Stimulated activated CD4-positive, alpha-beta T cell treated with anti-CD3 and anti-CD28 coated beads, Interleukin-4, amount 100 ng/mL, for 4 hours (primary cell): ENCODE measurements at places on chromosomes 12 and 14.

DNA sequence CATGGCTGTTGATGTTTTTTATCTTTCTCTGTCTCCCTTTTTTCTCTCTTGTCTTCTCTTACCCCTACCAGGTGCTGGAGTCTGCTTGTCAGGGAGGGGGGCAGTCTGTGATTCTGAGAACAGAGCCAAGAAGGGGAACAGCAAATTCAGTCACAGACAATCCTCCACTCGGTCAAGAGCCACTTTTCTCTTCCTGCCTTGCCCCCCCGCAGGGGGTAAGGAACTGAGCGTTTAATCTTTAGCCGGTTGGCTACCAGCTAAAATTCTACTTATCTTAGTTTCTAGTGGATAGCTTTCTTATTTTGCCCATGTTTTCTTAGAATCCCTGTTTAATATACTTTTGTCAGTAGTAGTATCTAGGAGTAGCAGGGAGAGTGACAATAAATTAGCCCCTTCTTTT, 1.9 kb downstream of the RIMKLB start:
- DNase-seq = no peak

- DNase-seq = no peak
Measured at GRCh38 chr12:113120670-113121370, 14.7 kb downstream of the RASAL1 start.

DNA sequence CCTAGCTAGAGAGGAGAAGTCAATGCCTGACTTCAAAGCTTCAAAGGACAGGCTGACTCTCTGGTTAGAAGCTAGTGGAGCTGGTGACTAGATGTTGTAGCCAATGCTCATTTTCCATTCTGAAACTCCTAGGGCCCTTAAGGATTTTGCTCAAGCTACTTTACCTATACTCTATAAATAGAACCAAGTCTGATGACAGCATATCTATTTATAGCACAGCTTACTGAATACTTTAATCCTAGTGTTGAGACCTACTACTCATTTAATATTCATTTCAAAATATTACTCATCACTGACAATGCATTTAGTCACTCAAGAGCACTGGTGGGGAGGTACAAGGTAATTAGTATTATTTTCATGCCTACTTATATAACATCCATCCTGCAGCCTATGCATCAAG, 137.2 kb upstream of the PELI2 start:
- no peak for DNase-seq

DNA sequence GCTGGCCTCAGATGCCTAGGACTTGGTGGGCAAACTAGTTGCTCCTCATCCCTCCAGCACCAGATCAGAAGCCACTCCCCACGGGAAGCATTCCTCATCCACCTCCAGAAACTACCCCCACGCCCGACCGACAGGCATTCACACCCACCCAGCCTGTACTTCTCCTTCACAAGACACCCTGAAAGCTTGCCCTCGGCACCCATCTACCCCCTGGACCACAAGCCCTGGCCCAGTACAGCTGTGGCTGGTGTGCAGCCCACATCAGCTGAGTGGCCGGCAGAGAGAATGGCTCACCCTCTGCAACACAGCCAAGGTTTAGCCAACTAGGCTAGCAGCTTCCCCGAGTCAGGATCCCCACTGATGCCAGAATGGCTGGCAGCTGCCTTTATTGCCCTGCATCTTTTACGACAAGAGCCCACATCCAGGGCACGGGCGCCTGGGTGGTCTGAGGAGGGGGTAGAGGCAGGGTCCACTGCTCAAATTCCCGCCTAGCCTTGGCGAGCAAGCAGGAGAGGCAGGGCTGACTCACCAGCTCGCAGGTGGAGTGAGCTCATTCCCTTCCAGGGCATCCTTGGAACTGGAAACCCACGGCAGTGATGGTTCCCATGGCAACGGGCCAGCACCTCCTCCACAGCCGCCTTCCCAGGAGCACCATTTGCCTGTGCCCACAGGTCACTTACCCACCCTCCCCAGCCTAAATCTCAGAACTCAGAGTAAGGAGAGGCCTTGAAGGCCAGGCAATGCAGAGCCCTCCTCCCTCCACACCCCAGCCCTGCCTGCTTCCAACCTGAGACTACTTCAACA, 17.1 kb downstream of the ACTN1 start:
- DNase-seq = no peak

GRCh38 chr12:24630856-24631255, 318.0 kb downstream of the BCAT1 start:
- DNase-seq = no peak

DNA sequence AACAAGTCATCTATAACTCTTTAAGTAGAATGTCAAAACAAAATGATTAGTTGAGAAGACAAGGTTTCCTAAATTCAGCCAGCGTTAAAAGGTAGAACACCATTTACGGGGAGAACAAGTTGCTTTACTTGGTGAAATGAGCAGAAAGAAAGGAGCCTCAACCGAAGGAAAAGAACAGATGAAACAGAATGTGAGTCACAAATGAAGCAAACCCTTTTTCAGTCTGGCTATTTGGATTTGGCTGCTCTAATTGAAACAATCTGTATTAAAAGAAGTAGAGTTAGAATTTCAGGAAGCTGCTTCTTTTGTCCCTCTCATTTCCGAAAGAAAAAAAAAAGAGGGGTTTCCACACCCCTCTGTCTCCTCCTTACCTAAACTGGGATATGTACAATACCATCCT, 34.6 kb downstream of the CEP128 start:
- no peak for DNase-seq

GRCh38 chr12:2891240-2892053, 756 bp downstream of the TULP3 start:
- peak; percentile 6 for DNase-seq

DNA sequence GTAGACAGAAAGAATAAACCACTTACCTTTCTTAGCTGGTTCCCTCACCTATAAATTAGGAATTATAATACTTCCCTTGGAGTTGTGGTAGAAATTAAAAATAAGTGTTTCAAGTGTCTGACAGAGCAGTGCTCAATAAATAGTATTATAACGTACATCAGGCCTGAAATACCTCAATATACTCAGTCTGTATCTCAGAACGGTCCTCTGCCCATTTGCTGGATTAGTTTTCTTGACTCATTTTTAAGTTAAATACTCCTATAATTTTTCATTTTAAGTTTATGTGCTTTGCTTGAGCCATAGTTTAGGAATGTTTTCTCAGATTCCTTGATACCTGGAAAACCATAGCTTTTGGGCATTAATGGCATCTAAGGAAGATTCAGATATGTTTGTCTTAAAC, 22.4 kb downstream of the ARHGAP5 start:
- no peak for DNase-seq
